ENCODE measurements at places on chromosomes 11 and 22.

DNA sequence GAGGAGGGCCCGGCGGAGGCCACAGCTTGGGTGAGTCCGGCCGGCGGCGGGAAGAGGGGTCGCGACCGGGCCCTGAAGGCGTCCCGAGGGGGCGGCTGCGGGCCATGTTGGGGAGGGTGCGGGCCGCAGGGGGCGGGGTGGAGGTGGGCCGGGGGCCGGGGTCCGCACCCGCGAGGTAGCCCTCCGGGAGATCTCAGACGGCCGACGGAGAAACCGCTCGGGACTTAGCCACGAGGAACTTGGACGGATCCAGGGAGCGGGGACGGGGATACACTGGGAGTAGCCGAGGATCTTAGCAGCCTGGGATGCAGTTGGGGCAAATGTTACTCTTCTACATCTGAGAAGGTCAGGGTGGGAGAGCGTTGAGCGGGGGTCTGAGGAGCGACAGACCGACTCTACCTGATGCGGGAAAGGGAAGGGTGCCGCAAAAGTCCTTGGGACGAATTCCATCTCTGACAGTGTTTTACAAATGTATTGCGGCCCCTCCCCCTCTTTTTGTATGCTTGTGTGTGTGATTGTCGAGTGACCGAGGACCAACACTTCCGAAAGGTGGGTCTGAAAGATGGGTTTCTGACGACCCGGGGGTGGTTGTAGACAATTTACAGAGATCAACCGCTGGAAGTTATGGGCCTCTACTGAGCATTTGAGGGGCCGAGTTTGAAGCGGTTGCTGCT lies 658 bp downstream of the STIP1 start:
- DNase-seq = peak; percentile 28

DNA sequence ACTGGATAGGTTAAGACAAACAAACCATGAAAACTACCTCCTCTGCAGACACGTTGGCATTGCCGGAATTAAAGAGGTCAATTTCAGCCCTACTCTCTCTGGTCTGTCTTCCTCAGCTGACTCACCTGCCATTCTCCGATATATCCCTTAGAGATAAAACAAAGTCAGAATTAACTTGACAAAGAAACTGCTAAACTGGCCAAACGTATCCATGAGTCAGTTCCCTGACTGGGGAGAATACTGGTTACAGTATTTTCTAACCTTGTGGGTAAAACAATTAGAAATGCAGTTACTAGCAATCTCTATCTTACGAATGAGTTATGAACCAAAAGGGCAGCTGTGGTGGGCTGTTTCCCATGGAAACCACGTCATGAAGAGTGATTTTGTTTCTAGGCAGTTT lies 96.2 kb downstream of the RDX start:
- DNase-seq = no peak

- DNase-seq = no peak
Measured at GRCh38 chr11:18050848-18051247, 4.8 kb upstream of the TPH1 start.

GRCh38 chr11:637333-637592 lies 194 bp downstream of the DRD4 start:
- DNase-seq = no peak

GRCh38 chr22:33459137-33459536 lies 401.0 kb upstream of the SYN3 start:
- DNase-seq = no peak

- no peak for DNase-seq
Measured at GRCh38 chr11:45666648-45667642, 1.5 kb upstream of the CHST1 start.

DNA sequence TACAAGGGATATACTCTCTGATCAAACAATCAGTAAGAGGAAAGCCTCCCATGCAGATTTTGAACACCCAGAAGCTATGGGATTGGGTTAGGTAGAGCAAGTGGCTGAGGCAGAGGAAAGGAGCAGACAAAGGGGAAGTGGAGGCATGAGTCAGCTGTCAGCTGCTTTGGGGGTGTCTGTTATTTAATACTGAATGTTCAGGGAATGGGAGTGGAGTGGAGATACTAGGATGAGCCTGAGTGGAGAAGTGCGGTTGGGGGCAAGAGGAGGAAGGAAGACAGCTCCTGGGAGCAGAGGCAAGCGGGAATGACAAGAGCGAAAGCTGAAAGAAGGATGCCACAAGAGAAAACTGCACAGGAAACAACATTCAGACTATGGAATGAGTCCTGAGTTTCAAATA lies 22.7 kb upstream of the TMPRSS5 start:
- DNase-seq = no peak

GRCh38 chr11:18203723-18204122 lies 31.1 kb downstream of the MRGPRX4 start:
- no peak for DNase-seq

DNA sequence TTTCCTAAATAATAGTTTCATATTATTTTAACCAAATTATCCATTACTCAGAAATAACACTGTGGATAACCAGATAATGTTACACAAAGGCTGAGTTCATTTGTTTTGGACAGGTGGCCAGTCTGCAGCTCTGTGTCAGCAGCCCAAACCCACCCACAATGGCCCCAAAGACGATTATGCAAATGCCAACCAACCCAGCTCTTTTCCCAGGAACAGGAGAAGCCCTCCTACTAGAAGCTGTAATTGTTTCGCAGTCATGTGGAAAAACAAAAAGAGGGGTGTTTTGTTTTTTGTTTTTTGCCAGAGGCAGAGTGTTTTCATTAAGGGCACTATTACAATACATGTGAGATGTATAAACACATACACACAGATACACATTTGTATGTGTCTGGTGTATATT lies 102.1 kb downstream of the FCHSD2 start:
- DNase-seq = no peak

- peak; percentile 35 for DNase-seq
Measured at GRCh38 chr11:8219257-8220021, 44.2 kb downstream of the LMO1 start.

DNA sequence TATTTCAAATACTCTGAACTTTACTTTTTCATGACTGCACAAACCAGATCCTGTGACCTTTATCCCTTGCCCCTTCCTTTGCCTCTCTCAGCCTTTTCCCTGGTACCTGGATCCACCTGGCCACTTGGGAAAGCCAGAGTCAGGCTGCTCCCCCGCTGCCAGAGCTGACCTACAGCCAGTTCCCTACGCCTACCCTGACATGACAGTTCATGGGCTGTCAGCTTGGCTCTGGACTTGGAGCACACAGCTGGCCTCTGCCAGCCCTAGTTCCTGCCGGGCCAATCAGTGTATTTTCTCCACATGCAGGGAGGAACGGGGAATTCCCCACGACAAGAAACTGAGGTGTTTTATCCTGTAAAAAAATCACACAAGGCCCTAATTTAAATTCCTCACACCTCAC lies 382.6 kb downstream of the INSC start:
- DNase-seq = no peak

Data from foreskin keratinocyte (primary cell).